ENCODE measurements at places on chromosomes 7 and 10.

DNA sequence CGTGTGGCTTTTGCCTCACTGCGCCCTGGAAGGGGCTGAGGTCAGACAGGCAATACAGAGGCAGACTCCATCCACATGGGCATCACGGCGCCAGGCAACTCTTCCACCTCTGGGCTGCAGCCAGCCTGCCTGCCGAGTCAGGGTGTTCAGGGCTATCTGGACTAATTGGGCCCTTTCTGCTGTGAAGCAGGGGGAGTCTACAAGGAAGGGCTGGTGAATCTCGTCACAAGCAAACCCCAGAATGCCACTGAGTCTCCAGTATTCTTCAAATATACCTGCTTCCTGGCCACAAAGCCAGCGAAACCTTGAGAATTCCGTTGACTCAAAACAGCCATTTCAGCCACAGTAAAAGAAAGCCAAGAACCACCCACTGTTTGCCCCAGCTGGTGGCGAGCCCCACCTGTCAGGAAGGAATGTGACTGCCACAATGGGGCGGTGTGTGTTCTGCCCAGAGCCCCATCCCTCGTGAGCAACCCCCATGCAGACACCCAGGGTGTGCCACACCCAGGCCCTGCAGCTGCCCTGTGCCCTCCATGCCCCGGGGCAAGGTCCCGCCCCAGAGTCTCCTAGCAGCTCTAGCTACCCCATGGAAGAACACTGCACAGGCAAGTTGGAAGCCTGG lies 117.3 kb downstream of the FAM53B start:
- DNase-seq, result no peak

DNA sequence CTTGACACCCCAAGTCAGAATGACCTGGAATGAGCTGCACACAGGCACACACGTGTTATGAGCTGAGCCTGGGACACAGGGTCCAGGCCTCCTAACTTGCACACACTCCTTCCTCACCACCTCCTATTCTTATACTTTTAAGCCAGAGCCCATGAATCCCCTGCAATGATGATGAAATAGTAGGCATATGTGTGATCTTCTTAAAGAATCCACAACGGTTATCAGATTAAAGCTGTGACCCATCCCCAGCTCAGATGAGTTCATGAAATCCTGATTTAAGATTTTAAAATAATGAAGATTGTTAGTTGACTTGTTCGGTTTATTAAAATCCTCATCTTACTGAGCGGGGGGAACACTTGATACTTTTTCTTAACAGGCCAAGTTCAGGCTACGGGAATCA lies 38.6 kb downstream of the PITRM1 start:
- no peak for DNase-seq

- DNase-seq, result no peak
These were observed 151.3 kb downstream of the GALNT11 start for GRCh38 chr7:152176797-152177196.

DNA sequence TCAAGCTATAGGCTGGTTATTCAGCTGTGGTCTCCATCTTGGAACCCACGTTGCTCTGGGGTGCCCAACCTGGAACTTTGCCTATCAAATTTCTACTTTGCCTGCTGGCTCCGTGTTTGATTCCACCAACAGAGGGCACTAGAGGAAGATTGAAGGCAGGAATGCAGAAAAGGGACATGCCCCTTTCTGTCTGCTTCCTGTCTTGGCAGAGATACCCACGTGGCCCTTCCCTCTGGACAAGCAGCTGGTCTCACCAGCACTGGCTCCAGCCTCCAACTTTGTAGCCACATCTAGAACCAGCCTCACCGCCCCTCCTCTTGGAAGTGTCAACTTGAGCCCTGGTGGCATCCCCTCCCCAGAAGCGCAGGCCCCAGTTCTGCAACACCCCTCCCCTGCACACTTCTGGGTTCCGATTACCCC lies 52.1 kb upstream of the ZNF438 start:
- no peak for DNase-seq

DNA sequence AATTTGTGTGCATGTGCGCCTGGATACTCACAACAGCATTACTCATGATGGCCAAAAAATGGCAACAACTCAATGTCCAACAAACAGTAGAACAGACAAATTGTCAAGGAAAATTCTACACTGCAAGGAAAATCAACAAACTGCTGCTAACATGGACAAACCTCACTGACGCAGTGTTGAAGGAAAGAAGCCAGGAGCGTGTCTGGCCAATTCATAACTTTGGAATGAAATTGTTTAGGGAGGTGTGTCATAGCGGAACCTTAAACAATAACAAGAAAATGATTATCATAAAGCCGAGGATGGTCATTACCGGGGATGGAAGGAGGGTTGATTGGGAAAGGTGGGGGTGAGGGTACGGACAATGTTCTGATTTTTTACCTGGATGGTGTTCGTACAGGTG lies 29.1 kb downstream of the ALOX5 start:
- no peak for DNase-seq

DNA sequence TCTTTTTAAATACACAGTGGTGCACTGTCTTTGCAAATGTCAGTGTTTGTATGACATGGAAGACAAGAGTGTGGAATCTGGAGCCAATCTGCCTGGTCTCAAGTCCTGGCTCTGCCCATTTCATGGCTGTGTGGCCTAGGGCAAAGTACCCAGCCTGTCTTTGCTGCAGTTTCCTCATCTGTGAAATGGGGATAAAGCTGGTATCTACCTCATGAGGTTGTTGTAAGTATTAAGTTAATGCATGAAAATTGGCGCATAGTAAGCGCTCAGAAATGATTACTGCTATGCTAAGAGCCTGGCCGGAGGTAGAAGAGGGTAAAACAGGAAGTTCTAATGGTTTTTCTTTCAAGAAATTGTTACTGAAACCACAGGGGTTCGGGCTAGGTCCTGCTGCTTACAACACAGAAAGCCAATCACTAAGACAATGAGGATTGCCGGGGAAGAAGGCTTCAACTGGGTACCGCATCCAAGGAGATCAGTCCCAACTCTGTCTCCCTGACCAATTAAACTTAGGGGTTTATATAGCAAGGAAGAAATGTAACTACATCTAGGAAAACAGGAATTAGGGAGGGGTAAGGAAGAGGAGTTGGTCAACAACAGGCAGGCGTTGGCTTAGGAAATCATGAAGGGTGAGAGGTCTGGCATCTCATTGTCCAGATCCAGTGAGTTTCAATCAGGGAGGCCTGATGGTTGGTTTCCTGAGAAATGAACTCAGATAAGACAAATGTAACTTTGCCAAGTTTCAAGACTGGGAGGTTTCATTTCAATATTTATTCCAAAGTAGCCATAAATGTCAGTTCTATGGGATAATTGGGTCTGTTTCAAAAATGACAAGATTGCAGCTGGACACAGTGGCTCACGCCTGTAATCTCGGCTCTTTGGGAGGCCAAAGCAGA lies 57.0 kb downstream of the CHST3 start:
- DNase-seq, result peak; percentile 51

DNA sequence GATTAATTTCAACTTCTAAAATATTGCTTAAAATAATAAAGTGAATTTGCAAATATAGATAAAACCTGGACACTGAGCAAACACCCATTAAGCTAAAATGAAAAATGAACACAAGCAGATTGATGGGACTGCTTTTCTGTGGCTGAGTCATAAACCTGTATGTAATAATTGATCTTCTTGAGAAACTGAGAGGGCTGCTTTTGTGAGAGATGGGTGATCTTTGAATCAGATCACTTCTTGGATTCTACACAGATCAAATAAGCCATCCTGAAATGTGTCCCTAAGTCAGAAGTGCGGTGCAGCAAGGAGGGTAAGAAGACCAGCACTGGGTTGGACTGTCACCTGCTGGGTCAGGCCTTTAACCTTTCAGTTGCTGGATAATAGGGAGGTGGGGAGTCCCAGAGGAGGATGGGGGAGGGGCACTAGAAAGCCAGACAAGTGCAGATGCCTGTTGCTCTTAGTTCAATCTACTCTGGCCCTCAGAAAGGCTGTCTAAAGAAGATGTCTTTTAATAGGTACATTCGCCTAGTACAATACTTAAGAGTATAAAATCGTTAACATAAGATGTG lies 178.2 kb upstream of the NAMPT start:
- no peak for DNase-seq

- DNase-seq, result no peak
These were observed 27.0 kb downstream of the BLNK start for GRCh38 chr10:96244354-96244753.

GRCh38 chr7:42096681-42097561 lies 140.1 kb downstream of the GLI3 start:
- no peak for DNase-seq

- DNase-seq, result no peak
These were observed 116.5 kb upstream of the ADAM12 start for GRCh38 chr10:126504761-126505112.

DNA sequence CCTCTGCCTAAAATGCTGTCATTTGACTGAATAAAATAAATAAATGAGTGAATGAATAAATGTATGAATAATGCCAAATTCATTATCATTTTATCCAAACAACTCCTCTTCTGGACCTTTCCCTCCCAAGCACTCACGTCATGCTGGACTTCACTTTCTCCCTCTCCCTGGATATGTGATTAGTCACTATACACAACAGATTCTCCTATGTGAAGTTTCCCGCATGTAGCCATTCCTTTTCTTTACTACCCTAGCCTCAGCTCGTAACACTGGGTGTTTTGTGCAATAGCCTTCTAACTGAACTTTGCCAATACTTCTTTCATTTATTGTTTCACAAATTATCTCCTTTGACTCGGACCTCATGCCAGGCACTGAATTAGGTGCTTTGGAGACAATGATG lies 87.6 kb upstream of the IL6 start:
- no peak for DNase-seq

- DNase-seq, result no peak
These were observed 240.0 kb downstream of the SDHAF3 start for GRCh38 chr7:97357459-97357858.

DNA sequence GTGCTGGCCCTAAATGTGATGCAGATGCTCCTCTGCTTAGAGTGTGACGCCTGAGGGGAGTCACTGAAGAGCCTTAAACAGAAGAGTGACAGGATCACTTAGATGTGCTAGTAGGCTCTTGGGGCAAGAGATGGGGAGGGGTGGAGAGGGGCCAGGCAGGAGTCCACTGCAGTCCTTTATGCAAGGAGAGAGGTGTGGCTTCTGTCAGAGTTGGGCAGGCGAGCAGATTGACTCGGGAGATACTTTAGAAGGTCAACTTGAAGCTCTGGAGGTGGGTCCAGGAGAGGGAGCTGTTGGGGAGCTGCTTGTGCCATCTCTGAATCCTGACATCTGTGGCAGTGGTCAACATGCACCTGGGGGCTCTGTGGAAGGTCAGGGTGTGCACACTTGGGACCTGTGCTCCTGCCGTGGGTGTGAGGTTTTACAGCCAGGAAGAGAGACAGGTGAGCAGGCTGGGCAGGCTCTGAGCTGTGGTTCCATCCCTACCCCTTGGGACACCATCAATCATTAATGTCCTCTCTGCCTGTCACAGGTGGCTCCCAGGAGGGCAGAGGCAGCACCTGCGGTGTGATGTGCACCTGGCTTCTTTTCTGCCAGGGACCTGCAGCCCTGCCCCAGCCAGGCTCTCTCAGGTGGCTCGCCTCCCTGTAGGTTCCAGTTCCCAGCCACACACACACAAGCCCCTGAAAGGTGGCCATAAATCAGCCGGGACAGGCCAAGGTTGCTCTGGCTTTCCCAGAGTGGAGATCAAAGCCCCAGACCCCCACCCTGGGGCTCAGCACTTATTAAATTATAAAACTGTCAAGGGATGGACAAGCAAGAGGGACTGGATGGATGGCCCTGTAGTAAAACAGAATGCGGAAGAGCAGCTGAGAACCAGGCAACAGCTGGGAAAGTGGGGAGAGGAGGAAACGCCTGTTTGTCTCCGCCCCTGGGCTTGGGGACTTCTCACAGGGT lies 14.0 kb downstream of the NEURL1 start:
- DNase-seq, result peak; percentile 88

Measured in kidney (tissue), 22 donors.